Osteoblast (primary cell): ENCODE measurements at places on chromosomes 7 and 10. TPM values are rescaled to one million over a fixed set of nuclear protein-coding genes. Genes with fewer than 3 reads are reported as not detected.

- no peaks in the 10 kb centered on the region for H3K27me3 ChIP-seq
- H3K4me1 ChIP-seq, result peaks cover 11% of the 10 kb centered on the region
- H3K4me3 ChIP-seq, result no peak overlapping the region
- H3K27ac ChIP-seq, result no peak overlapping the region
- no peaks in the 10 kb centered on the region for H3K36me3 ChIP-seq
- no peak for DNase-seq
These were observed 265.2 kb downstream of the RPS24 start for GRCh38 chr10:78298835-78299234.

- DNase-seq, result peak; percentile 42
- peaks cover 4% of the 10 kb centered on the region for H3K27me3 ChIP-seq
- H3K27ac ChIP-seq, result no peak overlapping the region
- no peaks in the 10 kb centered on the region for H3K36me3 ChIP-seq
- H3K4me1 ChIP-seq, result no peaks in the 10 kb centered on the region
These were observed 20.5 kb upstream of the RASGEF1A start for GRCh38 chr10:43287056-43288007.

AKR1D1 gene
- total RNA-seq, result under 0.01 TPM in 1 of 2 replicates, not detected in the other

- no peaks in the 10 kb centered on the region for H3K27me3 ChIP-seq
- no peaks in the 10 kb centered on the region for H3K36me3 ChIP-seq
- no peak overlapping the region for H3K27ac ChIP-seq
- no peaks in the 10 kb centered on the region for H3K4me1 ChIP-seq
These were observed 130.6 kb upstream of the LSM8 start for GRCh38 chr7:118053353-118053752.

DNA sequence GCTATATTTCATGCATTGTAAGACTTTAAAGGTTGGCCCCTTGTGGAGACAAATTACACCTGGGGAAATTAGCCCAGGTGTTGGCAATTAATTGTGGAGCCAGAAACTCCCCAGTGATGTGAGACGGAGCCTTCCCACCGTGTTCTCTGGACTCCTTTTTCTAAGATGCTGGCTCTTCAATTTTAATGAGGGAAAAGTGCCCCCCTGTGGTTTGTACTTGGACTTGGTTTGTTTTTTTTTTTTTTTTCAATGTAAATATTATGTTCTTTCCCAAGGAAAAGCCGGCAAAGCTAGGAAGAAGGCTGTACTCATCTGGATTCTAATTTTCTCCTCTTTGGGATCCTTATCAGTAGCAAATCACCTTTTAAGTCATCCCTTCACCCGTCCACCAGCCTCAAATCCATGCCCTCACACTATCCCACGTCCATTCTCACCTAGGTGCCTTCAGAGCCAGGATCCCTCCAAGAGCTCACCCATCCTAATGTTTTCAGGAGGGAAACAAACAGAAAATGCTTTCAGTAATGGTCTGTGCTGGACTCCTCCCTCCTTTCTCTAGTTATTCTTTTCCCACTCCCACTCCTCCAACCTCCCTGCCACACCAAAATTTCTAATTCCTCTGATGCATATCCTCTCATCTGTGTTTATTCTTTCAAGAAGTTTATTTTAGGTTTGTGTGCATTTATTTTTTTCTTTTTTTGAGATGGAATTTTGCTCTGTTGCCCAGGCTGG, 20.4 kb upstream of the ST8SIA6 start:
- no peaks in the 10 kb centered on the region for H3K27me3 ChIP-seq
- no peak overlapping the region for H3K4me3 ChIP-seq
- H3K4me1 ChIP-seq, result no peaks in the 10 kb centered on the region
- H3K27ac ChIP-seq, result no peak overlapping the region
- no peak for DNase-seq

GRCh38 chr7:107506674-107507339, 37.0 kb downstream of the GPR22 start:
- H3K4me3 ChIP-seq, result no peak overlapping the region
- no peaks in the 10 kb centered on the region for H3K4me1 ChIP-seq
- no peaks in the 10 kb centered on the region for H3K27me3 ChIP-seq
- no peaks in the 10 kb centered on the region for H3K36me3 ChIP-seq
- H3K27ac ChIP-seq, result no peak overlapping the region
- DNase-seq, result no peak

- no peak for DNase-seq
- no peaks in the 10 kb centered on the region for H3K4me1 ChIP-seq
- H3K4me3 ChIP-seq, result no peak overlapping the region
- H3K27ac ChIP-seq, result no peak overlapping the region
- no peaks in the 10 kb centered on the region for H3K36me3 ChIP-seq
These were observed 8.2 kb downstream of the PRXL2A start for GRCh38 chr10:80416479-80417098.

DNA sequence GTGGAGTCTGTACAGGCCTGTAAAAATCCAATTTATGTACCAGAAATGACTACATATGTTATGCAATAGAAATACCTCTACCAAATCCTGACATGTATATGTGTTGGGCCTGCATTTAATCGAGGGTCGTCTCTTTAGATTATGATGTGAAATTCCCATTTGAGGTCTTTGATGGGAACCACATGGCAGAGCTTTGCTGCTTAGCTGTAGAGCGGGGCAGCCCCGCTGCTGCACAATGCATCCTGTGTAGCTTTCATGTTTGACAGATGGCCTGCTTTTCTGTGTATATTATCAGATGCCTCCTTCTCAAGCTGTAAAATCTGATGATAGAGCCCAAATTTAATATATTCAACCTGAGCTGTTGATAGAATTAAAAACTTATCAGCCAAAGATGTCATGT, 65.8 kb downstream of the RAB18 start:
- no peaks in the 10 kb centered on the region for H3K27me3 ChIP-seq
- no peak for DNase-seq
- H3K27ac ChIP-seq, result no peak overlapping the region
- no peaks in the 10 kb centered on the region for H3K4me1 ChIP-seq
- no peak overlapping the region for H3K4me3 ChIP-seq

DNA sequence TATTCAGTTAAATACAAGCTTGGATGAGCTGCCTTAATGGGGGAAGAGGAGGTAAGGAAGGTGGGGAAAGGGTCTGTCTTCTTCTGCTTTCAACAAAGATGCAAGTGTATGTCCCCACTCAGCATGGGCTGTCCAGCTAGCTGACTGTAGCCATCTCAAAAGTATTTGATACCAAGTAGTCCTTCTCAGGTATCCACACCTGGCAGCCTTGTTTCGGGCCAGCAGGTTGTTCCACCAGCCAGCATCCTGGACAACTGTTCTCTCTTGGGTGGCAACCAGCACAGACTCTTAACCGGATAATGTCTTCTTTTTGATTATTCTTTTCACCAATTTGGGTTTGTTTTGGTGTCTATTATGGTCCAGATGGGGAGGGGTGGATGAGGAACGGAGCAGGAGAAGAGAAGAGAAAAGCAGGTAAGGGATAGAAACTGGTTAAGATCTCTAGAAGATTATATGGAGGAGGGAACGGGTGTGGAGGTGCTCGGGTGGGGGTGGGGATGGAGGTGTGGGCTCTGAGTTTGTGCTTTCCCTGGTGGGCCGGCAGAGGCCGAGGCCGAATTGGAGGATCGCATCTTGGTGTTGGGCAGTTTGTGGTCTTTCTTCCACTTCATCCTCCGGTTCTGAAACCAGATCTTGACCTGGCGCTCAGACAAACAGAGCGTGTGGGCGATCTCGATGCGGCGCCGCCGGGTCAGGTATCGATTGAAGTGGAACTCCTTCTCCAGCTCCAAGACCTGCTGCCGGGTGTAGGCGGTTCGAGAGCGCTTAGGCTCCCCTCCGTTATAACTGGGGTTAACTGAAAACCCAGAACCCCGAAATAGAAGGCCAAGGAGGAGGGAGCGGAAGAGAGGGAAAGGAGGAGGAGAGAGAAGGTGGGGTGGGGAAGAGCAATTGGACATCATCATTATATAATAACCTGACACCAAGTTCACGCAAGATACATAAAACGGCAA, 1.5 kb downstream of the HOXA4 start:
- peak; percentile 53 for DNase-seq
- H3K4me3 ChIP-seq, result peak overlapping the region; percentile 76
- no peak overlapping the region for H3K27ac ChIP-seq
- no peaks in the 10 kb centered on the region for H3K36me3 ChIP-seq
- H3K4me1 ChIP-seq, result peaks cover 15% of the 10 kb centered on the region

BEND7 gene
- total RNA-seq, result 9.0 and 10.6 TPM in 2 replicates

DNA sequence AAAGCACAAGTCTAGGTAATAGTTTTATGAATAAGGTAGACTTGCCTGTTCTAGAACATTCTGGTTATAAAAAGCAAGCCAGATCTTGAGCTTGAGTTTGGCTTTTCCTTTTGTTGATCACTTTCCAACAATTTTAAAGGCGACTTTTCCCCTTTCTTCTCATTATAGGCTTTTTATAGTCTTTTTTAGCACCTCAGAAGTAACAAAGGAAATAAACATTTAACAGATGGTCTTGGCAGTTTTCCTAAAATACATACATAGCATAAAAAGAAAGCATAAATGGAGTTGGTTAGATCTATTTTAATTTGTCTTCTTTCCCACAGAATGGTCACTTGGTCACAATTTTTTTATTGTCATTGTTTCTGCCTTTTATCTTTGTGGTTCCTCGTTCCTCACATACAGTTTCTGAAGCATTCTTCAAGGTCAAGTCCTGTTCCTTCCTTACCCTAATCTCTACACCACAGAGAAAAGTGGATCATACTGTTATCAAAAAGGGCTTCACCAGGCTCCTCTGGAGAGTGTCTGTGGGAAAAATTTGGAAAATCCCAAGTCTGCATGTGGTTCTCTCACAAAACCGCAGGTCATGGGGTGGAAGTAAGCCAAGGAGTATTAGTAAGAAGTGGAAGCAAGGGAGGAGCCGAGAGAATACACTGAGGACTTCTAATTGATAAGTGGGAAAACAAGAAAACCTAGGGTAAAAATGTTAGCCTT, 31.3 kb downstream of the THNSL1 start:
- no peak for DNase-seq
- no peaks in the 10 kb centered on the region for H3K36me3 ChIP-seq
- no peak overlapping the region for H3K4me3 ChIP-seq
- H3K27ac ChIP-seq, result no peak overlapping the region

OPALIN gene
- total RNA-seq, result not detected in 2 replicates

- no peak overlapping the region for H3K4me3 ChIP-seq
- no peak overlapping the region for H3K27ac ChIP-seq
- peaks cover 22% of the 10 kb centered on the region for H3K4me1 ChIP-seq
- H3K36me3 ChIP-seq, result no peaks in the 10 kb centered on the region
- H3K27me3 ChIP-seq, result no peaks in the 10 kb centered on the region
These were observed 62.0 kb downstream of the BBS9 start for GRCh38 chr7:33191340-33191739.

GRCh38 chr7:116560021-116560970, 35.5 kb downstream of the CAV1 start:
- H3K4me3 ChIP-seq, result no peak overlapping the region
- no peaks in the 10 kb centered on the region for H3K27me3 ChIP-seq
- H3K27ac ChIP-seq, result peak overlapping the region; percentile 33
- H3K36me3 ChIP-seq, result peaks cover 41% of the 10 kb centered on the region
- DNase-seq, result no peak

SPDYE5 gene
- under 0.01 TPM in 1 of 2 replicates, not detected in the other for total RNA-seq

GRCh38 chr7:30630986-30631385, 36.3 kb downstream of the GARS1 start:
- DNase-seq, result no peak
- H3K27me3 ChIP-seq, result no peaks in the 10 kb centered on the region
- H3K27ac ChIP-seq, result no peak overlapping the region

GRCh38 chr10:119478111-119478802, 64.3 kb downstream of the RGS10 start:
- no peak overlapping the region for H3K27ac ChIP-seq
- peaks cover 60% of the 10 kb centered on the region for H3K27me3 ChIP-seq
- H3K4me1 ChIP-seq, result no peaks in the 10 kb centered on the region
- H3K4me3 ChIP-seq, result no peak overlapping the region

- DNase-seq, result no peak
- H3K27me3 ChIP-seq, result no peaks in the 10 kb centered on the region
- no peak overlapping the region for H3K4me3 ChIP-seq
- H3K4me1 ChIP-seq, result peaks cover 16% of the 10 kb centered on the region
These were observed 123.7 kb downstream of the LCOR start for GRCh38 chr10:96955794-96956193.

DNA sequence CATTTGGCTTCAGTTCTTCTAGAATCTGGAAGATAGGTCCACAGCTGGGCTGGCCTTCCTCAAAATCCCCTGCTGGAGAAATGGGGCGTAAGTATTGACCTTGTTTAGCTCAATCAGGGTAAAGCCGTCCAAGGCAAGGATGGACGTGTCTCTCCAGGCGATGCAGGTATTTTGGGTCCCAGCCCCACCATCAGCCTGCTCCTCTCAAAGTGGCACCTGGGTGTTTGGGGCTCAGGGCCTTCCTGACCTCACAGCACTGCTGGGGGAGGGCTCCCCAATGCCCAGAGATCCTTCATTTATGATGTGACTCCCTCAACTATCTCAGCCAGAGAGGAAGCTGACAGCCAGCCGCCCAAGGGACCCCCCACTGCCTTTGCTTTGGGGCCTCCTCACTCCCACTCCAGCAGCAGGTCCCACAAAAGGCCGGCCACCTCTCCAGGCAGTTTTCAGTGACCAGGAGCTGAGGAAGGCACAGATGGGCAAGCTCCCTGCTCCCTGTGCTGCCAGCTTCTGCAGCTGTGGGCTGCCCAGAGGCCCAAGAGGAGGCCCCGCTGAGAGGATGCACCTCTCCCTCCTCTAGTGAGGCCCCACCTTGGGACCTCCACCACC, 140.0 kb upstream of the TCERG1L start:
- peak; percentile 31 for DNase-seq
- H3K4me3 ChIP-seq, result no peak overlapping the region
- H3K27ac ChIP-seq, result no peak overlapping the region
- no peaks in the 10 kb centered on the region for H3K36me3 ChIP-seq

CCL24 gene
- not detected in 2 replicates for total RNA-seq

DNA sequence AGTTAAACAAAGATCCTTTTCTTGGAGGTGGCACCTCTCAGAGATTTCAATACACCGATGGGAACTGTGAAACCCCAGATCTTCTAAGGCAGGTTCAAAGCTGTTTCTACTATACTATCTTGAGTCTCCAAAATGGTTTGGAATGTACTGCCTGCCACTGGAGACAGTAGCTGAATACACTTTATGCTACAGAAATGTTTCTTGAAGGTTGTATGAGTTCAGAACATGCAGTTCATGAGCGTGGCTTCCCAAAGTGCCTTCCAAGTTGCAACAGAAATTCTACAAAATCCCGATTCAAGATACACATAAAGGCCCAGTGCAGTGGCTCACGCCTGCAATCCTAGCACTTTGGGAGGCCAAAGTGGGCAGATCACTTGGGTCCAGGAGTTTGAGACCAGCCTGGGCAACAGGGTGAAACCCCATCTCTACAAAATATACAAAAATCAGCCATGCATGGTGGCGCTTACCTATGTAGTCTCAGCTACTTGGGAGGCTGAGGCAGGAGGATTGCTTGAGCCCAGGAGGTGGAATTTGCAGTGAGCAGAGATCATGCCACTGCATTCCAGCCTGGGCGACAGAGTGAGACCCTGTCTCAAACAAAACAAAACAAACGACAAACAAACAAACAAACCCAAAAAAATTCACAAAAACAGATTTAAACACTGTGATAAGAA, 36.3 kb downstream of the FAM171A1 start:
- no peak overlapping the region for H3K4me3 ChIP-seq
- H3K27ac ChIP-seq, result no peak overlapping the region
- H3K4me1 ChIP-seq, result peaks cover 6% of the 10 kb centered on the region
- H3K36me3 ChIP-seq, result no peaks in the 10 kb centered on the region
- no peak for DNase-seq
